Stimulated activated CD4-positive, alpha-beta T cell treated with anti-CD3 and anti-CD28 coated beads, Interleukin-4, amount 100 ng/mL, for 4 hours (primary cell): ENCODE measurements at places on chromosomes 2 and 18.

GRCh38 chr2:182144041-182144775 is 158.6 kb downstream of the PPP1R1C start:
- DNase-seq: no peak

- no peak for DNase-seq
Observed at GRCh38 chr2:143142598-143142997, 13.4 kb downstream of the ARHGAP15 start.

DNA sequence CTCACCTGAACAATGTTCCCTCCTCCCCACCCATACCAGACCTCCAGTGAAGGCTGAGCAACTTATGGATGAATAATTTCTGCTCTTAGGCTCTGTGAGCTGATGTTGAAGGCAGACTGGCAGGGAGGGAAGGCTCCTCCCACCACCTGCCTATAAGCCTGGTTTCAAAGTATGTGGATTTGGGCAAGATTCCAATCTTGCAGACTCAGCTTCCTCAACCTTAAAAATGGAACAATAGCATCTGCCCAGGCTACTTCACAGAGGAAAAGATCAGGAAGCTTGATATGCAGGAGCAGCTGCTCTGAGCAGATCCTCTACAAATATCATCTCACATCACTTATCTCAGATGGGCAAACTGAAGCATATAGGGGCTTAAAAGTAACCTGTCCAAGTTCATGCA is 112.2 kb downstream of the ZFP36L2 start:
- DNase-seq: no peak

DNA sequence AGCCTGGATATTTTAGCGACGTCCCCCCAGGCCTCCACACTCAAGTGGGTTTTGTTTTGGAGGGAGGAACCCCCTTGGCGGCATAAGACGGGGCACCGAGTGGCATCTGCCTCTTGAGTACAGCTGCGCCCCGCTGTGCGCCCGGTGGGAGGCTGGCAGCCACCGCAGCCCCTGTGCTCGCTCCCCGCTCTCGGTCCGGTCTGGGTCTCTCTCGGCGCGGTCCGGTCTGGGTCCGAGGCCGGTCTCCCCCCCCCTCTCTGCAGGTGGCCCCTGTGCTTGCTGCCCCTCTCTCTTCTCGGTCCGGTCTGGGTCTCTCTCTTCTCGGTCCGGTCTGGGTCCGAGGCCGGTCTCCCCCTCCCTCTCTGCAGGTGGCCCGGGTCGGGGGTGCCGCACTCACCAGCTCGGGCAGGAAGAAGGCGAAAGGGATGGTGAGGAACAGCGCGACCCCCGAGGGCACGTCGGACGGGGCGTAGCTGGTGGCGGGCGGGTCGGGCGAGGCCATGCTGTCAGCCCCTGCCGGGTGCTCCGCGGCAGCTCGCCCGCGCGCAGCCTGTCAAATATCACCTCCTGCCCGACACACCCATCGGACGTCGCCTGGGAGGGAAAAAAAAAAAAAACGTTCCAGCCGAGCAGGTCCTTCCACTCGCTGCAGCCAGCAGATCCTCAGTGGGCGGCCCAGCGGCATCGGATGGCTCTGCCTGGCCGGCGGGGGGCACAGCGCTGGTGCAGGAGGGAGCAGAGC is at the start of gene MALL:
Gene MALL, minus strand, starts transcription at position 532 of the 742 bp plus-strand sequence. Its CDS starts 30 bp downstream, at position 502.
- no peak for DNase-seq

DNA sequence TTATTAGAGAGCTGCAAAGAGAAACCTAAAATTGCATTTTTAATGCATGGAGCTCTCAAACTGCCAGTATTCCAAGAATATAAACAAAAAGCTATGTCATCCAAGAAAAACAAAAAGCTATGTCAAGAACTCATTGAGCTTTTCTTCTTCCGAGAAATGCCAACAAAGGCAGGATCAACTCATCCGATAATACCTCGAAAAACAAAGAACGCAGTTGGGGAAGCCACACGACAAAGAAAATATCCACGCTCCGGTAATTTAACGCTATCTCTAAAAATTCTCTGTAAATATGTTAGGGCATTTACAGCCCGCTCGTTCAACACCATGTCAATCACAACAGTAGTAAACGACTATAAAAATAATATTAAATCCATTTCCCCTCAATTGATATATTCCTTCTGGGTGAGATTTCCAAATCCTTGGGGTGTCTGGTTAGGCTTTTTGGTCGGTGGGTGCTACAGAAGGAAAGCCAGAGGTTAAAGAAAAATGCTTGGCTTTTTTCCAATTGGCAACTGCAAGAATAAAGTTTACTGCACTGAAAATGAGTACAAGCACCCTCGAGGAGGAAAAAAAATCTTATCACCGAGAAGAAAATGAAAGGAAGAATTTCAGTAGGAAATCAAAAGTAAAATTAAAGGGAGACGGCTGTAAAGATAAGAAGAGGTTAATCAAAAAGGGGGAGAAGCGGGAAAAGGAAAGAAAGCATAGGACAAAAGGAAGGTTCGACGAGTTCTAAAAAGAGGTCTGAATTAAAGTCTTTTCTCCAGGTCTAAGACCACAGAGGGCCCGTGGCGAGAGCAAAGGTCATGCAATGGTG is 856 bp downstream of the TIA1 start:
- DNase-seq: no peak

GRCh38 chr2:235808366-235808765 is 314.5 kb downstream of the AGAP1 start:
- no peak for DNase-seq

GRCh38 chr2:38374984-38375383 is 2.1 kb downstream of the ATL2 start:
- DNase-seq: no peak

- no peak for DNase-seq
Observed at GRCh38 chr2:17160594-17160993, 357.6 kb downstream of the RAD51AP2 start.

DNA sequence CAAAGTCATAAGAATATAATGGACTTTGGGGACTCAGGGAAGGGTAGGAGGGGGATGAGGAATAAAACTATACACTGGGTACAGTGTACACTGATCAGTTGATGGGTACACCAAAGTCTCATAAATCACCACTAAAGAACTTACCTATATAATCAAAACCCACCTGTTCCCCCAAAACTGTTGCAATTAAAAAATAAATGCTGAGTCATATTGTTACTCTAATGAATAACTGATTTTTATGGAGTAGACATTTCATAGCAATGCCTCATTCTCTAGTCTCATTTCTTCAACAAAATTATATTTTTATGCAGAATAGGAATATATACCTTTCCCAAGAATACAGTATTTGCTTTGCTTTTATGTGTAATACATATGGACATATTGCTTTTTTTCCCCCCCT is 181.2 kb downstream of the ST6GAL2 start:
- no peak for DNase-seq

DNA sequence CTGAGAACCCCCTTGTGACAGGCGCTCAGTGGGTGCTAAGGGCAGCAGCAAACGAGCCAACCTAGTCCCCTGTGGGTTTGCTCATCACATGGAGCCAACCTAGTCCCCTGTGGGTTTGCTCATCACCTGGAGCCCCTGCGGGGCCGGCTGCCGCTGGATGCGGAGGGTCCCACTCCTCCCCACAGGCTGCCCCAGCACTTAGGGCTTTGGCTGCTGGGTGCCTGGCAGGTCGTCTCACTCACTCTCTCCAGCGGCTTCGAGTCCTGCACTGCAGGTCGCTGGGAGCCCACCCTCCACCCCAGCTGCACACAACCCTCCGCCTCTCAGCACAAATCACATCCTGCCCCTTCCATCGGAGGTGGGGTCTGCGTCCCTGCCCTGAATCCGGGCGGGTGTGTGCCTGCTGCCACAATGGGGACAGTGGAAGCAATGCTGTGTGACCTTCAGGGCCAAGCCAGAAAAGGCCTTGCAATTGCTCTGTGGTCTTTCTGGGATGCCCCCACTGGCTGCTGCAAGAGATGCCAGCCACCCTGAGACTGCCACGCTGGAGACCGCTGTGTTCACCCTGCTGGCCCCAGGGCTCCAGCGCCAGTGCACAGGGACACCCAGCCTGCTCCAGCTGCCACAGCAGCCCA is 248.1 kb upstream of the SALL3 start:
- DNase-seq: no peak

DNA sequence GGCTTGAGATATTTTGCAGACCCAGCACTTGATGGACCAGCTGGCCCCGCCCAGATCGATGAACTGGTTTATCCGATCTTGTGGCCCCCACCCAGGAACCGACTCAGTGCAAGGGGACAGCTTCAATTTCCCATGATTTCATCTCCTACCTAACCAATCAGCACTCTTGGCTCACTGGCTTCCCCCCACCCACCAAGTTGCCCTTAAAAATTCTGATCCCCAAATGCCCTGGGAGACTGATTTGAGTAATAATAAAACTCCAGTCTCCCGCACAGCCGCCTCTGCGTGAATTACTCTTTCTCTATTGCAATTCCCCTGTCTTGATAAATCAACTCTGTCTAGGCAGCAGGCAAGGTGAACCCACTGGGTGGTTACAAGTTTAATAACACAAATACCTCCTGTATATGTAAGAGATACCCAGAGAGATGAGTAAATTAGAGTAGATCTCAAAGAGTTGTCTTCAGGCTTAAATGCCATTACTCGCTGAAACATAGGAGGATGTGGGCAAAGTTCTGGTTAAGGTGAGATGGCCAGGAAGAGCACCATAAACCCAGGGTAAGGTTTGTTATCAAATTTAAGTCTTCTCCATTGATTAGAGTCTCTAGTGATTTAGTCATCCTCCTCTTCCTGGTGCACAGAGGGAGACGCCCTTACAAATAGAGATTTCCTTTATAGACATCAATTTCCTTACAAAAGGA is 222.8 kb downstream of the ARL4C start:
- no peak for DNase-seq

DNA sequence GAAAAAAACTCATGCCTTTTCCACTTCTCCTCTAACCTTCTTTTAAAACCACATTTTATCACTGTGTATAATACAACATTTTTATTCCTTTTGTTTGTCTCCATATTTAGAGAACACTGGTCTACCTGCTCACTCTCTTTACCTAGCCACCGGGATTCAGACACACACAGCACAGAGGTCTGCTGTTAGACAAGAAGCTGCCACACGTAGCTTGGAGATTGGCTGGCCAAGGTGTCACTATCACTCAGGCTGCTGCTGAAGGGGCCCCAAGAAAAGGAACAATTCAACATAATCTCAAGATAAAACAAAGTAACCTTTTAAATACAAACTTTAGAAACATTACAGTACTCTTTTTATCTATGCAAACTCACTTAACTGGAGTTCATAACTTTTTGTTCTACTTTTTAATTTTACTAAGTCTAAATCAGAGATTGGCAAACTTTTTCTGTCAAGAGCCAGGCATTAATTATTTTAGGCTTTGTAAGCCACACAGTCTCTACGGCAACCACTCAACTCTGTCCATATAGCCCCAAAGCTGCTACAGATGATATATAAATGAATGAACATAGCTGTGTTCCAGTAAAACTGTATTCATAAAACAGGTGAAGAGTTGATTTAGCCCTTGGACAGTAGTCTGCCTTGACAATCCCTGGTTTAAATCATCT is 25.8 kb downstream of the FEZ2 start:
- no peak for DNase-seq

DNA sequence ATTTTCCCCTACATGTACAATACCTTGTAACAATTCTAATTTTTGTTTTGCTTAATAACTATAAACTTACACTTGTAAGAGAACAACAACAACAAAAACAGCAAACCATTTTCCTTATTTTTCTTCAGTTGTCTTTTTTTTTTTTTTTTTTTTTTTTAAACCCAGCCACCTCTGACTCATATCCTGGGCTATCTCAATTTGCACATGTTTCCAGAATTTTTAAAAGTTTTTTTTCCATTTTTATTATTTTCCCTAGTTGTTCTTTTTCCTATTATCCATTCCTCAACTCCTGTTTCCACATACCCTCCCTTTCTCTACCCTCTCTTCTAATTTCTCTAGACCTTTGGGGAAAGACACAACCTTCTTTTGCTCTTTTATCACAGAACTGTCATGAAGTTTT is 112.5 kb downstream of the EFEMP1 start:
- no peak for DNase-seq

- no peak for DNase-seq
Observed at GRCh38 chr18:68181956-68182355, 533.0 kb downstream of the TMX3 start.

DNA sequence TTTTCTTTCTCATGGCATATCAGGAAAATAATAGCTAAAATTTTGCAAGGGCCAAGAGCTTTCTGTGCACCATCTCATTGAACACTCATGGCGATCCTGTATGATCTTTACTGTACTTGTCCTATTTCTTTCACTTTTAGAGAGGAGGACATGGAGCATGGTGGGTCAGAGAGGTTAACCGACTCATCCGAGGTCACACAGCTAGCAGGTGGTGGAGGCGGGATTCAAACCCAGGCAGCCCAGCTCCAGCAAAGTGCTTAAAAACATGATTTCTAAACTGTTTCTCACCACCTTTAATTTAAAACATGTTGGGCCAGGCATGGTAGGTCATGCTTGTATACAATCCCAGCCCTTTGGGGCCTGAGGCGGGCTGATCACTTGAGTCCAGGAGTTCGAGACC is 6.4 kb downstream of the NGEF start:
- DNase-seq: no peak

GRCh38 chr2:229818230-229818629 is 103.6 kb downstream of the TRIP12 start:
- no peak for DNase-seq

GRCh38 chr2:173578404-173579107 is 223.9 kb downstream of the CDCA7 start:
- DNase-seq: no peak

- no peak for DNase-seq
Observed at GRCh38 chr2:173571021-173571821, 216.5 kb downstream of the CDCA7 start.
